ENCODE measurements at places on chromosomes 13 and 19.

- DNase-seq = no peak
Observed at GRCh38 chr13:30364133-30364532, 56.8 kb upstream of the KATNAL1 start.

DNA sequence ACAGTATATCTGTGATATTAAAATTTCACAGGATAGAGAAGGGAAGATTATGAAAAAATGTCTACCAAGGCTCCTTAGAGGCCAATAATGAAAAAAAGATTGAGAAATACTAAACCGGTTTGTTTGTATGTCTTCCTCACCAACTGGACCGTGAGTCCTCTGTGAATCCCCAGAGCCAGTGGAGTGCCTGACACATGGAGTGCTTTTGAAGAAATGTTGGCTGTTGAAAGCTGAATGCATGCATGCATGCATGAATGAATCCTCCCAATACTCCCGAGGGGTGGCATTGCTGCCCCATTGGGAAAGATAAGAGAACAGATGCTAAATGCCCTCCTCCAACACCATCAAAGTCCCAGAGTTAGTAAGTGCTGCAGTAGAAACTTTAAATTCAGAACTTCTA is 152.7 kb upstream of the SERP2 start:
- no peak for DNase-seq

- DNase-seq = no peak
Observed at GRCh38 chr19:29617366-29618266, 11.5 kb downstream of the POP4 start.

DNA sequence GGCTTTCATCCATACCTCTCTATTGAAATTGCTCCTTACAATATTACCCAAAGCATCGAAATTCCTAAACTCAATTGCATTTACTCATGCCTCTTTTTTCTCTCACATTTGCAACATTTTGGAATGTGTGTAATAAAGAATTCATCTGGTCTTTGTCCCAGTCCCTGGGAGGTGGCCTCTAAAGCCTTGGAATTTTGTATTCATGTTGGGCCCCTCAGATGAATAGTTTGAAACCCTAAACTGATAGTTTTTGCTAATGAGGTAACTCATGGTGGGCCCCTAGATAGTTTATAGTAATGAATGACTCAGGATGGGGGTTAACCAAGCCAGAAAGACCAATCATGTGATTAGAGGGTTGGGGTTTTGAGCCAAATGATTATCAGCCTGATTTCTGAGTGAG is 490.4 kb downstream of the DIAPH3 start:
- DNase-seq = no peak

DNA sequence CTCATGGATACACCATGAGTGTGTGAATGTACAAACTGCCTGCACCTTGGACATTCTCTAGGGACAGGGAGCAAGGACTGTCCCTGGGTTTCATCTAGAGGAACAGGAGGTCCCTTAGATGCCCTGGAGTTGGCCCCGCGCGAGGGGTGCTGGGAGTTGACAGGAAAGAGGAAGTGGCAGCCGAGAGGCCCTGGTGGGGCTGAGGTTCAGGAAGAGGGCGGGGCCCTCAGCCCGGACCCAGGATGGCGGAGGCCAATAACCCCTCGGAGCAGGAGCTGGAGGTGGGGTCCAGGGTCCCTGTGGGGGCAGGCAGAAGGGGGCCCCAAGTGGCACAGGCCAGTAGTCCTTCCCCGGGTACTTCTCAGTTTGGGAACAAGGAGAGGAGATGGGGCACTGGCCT is 6.9 kb downstream of the PKN1 start:
- DNase-seq = peak; percentile 80

DNA sequence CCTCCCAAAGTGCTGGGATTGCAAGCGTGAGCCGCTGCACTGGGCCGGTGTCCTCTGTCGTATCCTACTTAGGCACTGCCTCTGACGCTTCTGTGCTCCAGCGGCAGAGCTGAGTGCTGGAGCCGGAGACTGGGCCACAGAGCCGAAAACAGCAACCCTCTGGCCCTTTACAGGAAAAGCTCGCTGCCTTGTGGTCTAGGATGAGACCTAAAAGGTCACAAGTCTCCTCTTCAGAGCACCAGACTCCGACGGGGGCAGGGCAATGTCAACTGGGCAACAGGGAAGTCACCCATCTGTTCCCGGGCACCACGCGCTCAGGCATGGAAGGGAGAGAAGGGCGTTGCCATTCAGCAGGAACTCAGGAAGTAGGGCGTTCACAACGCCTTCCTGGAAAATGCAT is 91.7 kb downstream of the GADD45B start:
- no peak for DNase-seq

GRCh38 chr19:35120492-35120891 is 4.9 kb downstream of the FXYD3 start:
- DNase-seq = no peak

GRCh38 chr13:67588607-67589006 is 358.5 kb upstream of the PCDH9 start:
- DNase-seq = no peak

DNA sequence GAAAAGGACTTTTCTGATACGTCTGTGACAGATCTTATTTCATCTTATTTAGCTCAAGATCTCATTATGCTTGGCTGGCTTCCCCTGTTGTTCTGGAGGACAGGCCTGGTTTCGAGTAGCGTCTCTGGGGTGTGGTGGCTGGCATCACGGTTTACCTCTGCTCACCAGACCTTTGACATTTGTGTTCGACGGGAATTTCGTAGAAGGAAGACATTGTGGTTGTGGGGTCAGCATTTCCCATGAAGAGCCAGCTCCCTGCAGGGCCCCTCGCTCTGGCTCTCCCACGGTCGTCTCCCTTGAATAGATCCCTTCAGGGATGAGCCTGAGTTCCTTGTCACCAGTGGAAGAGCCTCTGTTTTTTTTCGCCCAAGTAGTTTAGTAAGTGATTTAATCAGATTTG is 78.6 kb upstream of the TEX29 start:
- no peak for DNase-seq

GRCh38 chr19:49594993-49595818 is 4.2 kb downstream of the PRR12 start:
- DNase-seq = no peak
